ENCODE measurements at places on chromosomes 5 and 9. TPM values are rescaled to one million over a fixed set of nuclear protein-coding genes. Genes with fewer than 3 reads are reported as not detected.

DNA sequence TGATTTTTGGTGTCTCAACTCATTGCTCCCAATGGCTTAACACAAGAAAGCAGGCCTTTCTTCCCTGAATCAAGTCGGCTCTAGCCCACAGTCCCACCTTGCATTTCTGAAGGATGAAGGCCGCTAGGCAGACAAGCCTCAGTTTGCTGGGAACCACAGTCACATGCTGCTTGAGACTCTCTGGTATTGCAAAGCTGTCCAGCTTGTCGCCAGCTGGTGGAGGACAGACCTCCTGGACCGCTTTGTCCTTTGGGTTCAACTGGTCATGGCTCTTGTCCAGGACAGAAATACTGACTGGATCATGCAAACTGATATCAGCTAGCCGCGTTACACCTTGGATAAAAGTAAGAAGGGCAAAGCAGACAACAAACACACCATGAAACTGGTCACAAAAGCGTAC is 23.1 kb downstream of the DDX31 start:
- DNase-seq, result peak; percentile 20

AGXT2 gene
- total RNA-seq, result not detected

DNA sequence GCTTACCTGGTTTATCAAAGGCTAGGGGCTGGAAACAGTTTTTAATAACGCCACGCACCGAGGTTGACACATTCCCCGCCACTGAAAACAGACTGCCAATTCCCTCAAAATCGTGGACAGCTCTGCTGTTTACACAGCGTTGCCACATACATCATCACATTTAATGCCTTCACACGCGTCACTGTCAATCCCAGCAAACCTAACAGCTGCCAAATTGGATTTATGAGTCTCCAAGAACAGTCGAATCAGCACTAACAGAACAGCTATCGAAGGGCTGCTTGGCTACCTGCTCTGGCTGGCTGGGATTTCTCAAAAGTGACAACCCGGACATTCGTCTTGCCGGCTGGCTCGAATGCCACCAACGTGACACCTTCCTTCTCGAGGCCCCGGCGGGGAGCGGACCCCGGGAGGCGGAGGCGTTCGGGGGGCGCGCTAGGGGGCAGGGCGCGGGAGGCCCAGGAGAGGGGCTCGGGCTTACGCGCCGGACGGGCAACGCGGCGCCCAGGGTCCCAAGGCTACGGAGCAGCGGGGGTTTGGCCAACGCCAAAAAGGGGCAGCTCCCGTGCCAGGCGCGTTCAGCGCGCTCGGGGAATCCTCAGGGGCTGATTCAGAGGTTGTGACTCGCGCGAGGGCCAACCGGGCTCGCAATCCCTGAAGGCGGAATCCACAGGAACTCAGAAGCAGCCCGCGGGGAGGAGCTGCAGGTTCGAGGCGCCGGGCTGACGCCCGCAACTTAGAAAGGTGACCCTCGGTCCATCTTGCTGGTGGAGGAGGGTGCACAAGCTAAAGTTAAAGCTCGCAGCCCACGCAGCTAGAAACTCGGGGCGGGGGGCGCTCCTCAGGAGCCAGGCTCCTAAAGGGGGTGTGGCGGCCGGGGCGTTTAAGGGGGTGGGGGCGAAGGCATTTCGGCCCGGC is 1.2 kb downstream of the CDC14B start:
- peak; percentile 21 for DNase-seq

NINJ1 gene
- total RNA-seq, result 64.6 TPM

- DNase-seq, result peak; percentile 67
Observed at GRCh38 chr9:77417566-77417965, 230.6 kb downstream of the GNA14 start.

MRPL41 gene
- 54.6 TPM for total RNA-seq

ST8SIA4 gene
- 1.3 TPM for total RNA-seq

DNA sequence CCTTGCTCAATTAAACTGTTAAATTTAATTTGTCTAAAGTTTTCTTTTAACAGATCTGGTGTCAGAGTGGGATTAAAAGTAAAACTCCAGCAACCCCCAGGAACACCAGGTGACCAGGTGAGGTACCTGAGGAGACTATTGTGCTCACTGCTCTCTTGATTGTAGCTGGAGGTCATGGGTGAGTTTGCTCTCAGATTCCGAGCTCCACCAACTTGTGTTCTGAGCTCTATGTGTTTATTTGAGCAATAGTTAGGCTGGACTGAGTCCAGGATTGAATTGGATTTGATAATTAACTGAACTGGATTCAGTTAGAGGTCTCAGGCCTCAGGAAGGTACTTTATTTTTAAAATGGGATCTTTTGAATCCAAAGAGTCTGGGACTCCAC is 17.9 kb upstream of the SCGB3A2 start:
- DNase-seq, result no peak
